ENCODE measurements at places on chromosomes 13 and 19.
A peak's percentile ranks its signal among the peaks of the same experiment; 100 is the strongest.

GRCh38 chr13:106028911-106029310 is 506.6 kb downstream of the EFNB2 start:
- DNase-seq = no peak

- no peak for DNase-seq
Measured at GRCh38 chr19:31179471-31179852, 169.8 kb downstream of the TSHZ3 start.

GRCh38 chr13:93029536-93029935 is 197.1 kb upstream of the GPC6 start:
- no peak for DNase-seq

- DNase-seq = no peak
Measured at GRCh38 chr19:33063356-33063752, 1.3 kb downstream of the RHPN2 start.

DNA sequence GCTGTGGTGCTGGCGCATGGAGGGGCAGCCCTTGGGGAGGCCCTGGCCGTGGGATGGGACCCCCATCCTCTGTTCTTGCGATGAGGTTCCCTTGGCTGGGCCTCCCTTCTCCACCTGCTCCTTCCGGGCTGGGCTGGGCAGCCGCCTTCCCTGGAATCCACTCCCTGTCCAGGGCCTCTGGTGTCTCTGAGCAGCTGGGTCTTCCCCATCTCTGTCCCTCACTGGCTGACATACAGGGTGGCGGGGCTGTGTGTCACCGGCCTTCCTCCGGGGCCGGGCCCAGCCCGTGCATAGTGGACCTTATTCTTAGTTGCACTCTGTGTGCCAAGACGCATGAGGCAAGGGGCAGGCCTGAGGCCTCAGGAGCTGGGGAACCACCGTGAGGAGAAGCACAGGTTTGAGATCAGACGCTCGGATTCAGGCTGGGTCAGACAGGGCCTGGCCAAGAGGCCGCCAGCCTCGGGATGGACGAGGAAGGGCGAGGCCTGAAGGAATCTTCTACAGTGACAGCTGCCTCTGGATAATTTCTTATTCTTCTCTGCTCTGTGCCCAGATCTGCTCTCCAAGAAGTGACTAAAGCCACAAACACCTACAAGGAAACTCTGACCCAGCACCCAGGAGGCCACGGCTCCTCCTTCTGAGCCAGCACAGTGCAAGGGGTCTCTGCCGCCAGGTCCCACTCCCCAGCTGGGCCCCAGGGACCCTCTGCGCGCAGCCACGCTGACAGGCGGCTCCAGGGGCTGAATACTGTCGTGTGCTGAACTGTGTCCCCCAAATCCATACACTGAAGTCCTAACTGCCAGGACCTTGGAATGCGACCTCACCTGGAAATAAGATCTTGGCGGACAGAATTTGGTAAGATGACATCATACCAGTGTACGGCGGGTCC is 11.0 kb downstream of the SGTA start:
- DNase-seq = no peak

DNA sequence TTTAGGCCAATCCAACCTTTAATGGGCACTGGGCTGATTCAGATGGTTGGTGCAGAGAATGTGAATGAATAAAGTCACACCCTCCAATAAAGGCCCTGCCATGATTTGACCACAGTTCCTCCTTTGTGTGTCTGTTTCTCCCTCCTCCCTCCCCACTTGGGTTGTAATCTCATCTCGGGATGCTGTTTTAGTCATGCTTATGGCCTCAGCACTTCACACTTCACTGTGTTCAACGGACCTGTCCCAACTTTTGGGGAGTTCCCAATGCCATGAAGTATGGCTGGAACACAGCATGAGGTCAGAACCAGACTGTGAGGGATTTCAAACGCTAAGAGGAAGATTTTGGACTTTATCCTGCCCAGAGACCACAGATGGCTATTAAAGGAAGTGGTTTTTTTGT is 5.6 kb upstream of the RAB8A start:
- DNase-seq = no peak

- DNase-seq = no peak
Measured at GRCh38 chr19:10102787-10103236, 334 bp upstream of the ANGPTL6 start.

DNA sequence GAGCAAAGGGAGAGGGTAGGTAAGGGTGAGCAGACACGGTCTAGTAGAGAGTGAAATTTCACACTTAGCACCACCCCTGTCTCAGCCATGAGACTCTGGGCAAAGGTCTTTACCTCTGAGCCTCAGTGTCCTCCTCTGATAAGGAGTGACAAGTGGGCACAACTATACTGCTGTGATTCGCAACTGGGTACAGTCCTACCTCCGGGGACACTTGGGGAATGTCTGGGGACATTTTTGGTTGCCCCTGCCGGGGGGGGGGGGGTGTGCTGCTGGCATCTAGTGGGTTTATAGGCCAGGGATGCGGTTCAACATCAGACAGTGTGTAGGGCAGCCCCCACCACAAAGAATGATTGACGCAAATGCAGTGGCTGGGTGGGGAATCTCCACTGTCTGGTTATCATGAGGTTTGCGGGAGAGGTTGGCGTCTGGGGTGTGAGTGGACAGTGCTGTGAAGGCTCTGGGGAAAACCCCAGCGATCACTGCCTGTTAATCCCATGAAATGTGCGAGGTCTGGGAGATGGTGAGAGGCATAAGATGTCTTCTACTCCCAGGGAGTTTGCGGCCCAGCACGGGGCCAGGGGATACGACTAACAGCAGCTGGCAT is 4.3 kb downstream of the NACC1 start:
- DNase-seq = no peak

GRCh38 chr19:50796634-50797428 is 6.6 kb downstream of the ACP4 start:
- DNase-seq = no peak

GRCh38 chr19:710767-711166 is 2.0 kb downstream of the PALM start:
- no peak for DNase-seq

- peak; percentile 92 for DNase-seq
Measured at GRCh38 chr19:1264801-1265614, 4.1 kb upstream of the CIRBP start.

DNA sequence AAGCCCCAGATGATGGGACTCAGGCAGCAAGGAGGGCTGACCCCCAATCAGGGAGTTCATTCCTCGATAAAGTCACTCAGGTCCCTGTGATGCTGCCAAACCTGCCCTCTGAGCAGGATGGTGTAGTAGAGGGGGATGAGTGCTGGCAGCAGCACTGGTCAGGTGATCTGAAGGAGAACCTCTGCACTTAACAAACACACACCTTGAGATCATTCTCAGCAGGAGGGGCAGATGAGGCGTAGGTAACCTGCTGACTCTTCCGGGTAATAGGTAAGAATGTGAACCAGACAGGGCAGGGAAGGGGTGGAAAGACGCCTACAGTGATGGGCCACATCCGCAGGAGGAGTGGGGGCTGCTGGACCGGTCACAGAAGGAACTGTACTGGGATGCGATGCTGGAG is 3.2 kb downstream of the ZNF446 start:
- no peak for DNase-seq

GRCh38 chr19:33461256-33462111 is 60.1 kb downstream of the PEPD start:
- DNase-seq = no peak

- no peak for DNase-seq
Measured at GRCh38 chr13:98212763-98213162, 35.7 kb upstream of the RNF113B start.

GRCh38 chr19:31562966-31563612 is 213.9 kb upstream of the TSHZ3 start:
- no peak for DNase-seq

DNA sequence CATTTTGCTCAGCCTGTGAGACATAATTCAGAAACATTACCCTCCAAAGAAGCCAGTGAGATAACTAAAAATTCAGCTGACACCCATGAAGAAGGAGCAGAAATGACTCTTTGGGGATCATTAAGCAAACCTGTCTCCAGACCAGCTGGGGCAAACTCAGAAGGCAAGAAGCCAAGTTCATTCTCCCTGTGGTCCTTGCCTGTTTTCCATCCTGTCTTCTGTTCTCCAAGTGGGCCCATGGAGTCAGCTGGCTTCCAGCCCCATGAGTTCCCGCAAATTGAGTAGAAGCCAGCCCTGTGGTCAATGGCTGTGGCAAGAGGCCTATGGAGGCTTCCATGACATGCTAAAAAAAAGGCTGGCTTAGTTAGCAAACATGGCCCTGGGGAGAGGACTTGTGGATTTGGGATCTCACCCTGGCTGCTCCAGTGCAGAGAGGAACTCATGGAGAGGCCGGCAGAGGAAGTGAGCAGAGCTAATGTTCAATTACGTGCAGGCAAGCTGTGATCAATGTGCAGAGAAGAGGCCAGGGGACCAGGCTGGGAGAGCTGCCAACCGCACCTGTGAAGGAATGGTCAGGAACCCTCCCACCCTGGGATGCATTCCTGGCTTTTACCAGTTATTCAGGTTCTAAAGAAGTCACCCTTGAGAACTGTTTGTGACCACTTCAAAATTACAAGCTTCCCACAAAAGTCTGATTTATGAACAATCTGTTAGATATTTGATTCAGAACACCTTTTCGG is 229.1 kb downstream of the TSHZ3 start:
- DNase-seq = no peak
